ENCODE measurements at places on chromosomes 2 and 18.

GRCh38 chr2:96342085-96342484 lies 6.5 kb downstream of the NCAPH start:
- DNase-seq: no peak

DNA sequence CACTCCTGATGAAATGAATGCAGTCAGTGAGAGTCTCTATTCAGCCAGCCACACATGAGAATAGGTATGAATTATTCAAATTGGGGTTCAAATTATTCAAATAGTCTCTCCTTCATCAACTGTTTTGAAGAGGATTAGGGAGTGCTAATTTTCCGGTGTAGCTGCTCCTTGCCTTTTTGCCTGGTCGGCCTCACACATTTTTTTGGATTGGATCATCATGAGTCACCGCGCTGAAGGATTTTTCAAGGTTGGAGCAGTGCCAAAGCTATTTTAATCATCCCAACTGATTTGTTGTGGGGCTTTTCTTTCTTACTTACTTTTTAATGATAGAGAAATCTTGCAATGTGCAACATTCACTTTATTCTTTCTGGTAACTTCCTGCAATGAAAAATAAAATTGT lies 2.4 kb upstream of the DTNA start:
- no peak for DNase-seq

- no peak for DNase-seq
Measured at GRCh38 chr18:59954241-59954640, 54.4 kb downstream of the PMAIP1 start.

- no peak for DNase-seq
Measured at GRCh38 chr18:22466608-22467395, 49.1 kb upstream of the CTAGE1 start.

GRCh38 chr18:66325251-66325650 lies 278.6 kb downstream of the CDH19 start:
- no peak for DNase-seq

GRCh38 chr2:165147186-165148045 lies 56.4 kb downstream of the SCN3A start:
- no peak for DNase-seq

DNA sequence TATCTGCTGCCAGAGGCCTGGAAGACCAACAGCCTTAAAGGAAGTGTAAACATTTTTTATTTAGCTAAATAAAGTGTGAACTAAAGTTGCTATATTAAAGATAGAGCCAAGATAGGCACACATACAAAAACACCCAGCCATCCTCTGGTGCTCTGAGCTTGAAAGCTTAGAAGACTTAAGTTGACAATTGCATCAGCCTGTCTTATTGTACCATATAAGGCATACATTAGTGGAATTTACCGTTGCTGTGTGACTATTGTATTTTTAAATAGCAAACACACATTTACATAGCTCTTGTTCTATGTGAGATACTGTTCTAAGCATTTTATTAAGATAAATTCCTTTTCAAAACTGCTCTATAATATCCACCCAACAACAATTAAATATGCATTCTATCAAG lies 736.6 kb upstream of the ZEB2 start:
- no peak for DNase-seq

- DNase-seq: no peak
Measured at GRCh38 chr2:26314243-26314642, 31.7 kb upstream of the SELENOI start.

- DNase-seq: no peak
Measured at GRCh38 chr2:3078684-3079083, 298.9 kb downstream of the EIPR1 start.

DNA sequence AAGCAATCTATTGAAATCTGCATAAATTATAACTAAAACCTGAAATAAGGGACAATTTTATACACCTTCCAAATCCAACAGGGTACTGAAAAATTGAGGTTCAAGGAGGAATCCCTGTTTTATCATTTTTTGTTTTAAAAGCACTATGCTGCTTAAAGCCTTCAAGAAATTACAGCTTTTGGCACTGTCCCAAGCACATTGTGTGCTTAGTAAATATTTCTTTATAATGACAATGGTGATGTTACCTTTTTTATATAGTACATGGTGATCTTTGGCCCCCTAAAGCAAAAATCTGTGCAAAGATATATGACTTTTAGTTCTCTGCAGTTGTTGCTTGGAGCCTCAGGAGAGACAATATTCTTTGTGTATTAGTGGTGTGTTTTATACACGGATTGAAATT lies 71.6 kb upstream of the EFEMP1 start:
- DNase-seq: no peak

- DNase-seq: no peak
Measured at GRCh38 chr2:48715042-48715899, 40.3 kb downstream of the LHCGR start.

GRCh38 chr18:63191413-63191812 lies 128.2 kb downstream of the BCL2 start:
- no peak for DNase-seq

DNA sequence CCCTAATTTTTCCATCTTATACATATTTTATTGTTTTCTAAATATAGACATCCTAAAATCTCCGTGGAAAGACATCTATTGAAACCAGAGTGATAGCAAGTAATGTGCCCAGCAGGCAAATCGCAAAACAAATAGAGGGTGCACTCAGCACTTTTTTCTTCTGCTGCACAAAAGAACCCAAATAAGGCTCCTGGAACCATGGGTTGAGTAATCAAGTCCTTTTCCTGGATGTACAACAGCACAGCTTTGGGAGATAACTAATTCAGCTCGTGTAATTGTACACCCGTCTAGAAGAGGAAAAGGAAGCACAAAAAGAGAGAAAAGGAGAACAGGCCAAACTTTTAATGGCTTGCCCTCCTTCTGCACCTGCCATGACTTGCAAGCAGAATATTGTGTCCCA lies 126.9 kb upstream of the TLK1 start:
- no peak for DNase-seq

GRCh38 chr2:193333539-193333938 lies 1138.8 kb upstream of the TMEFF2 start:
- no peak for DNase-seq

DNA sequence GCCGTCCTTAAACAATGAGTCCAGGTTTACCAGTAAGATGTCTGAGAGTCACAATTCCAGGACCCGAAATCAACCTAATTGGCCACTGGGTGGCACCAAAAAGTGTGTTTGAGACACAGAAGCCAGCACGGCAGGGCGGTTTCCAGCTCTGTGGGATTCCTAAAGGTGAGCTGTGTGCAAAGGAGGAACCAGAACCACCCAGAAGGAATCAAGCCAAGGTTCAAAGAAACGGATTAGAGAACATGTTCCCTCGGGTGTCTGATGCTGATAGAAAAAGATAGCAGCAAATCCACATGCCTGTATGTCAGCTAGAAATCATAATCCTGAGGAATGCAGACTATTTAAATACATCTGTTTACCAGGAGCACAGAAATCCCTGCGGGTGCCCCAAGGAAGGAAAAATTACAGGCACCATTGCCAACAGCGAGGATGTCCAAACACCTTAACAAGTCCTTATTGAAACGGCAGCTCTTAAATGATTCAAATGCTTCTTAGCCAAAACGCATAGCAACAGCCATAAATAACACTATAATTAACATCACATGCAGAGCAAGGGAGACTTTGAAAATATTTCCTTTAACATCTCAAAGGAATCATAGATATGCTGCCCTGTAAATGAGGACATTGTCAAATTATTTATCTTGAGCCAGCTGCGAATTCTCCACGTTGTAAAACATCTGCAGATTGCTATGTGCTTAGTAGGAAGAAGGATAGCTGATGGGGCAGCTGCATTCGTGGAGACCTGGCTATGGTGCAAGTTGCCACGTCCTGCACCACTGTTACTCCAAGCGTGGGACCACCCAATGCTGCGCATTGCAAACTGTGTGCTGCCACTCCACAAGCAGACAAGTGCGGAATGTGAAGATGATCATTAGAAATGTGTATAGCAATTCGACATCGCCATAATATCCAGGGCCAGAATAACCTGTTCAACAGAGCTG lies 318.7 kb upstream of the NCKAP5 start:
- DNase-seq: no peak

GRCh38 chr18:9711361-9712129 lies 3.4 kb downstream of the RAB31 start:
- DNase-seq: no peak

- DNase-seq: no peak
Measured at GRCh38 chr2:34029073-34029472, 430.0 kb upstream of the FAM98A start.

DNA sequence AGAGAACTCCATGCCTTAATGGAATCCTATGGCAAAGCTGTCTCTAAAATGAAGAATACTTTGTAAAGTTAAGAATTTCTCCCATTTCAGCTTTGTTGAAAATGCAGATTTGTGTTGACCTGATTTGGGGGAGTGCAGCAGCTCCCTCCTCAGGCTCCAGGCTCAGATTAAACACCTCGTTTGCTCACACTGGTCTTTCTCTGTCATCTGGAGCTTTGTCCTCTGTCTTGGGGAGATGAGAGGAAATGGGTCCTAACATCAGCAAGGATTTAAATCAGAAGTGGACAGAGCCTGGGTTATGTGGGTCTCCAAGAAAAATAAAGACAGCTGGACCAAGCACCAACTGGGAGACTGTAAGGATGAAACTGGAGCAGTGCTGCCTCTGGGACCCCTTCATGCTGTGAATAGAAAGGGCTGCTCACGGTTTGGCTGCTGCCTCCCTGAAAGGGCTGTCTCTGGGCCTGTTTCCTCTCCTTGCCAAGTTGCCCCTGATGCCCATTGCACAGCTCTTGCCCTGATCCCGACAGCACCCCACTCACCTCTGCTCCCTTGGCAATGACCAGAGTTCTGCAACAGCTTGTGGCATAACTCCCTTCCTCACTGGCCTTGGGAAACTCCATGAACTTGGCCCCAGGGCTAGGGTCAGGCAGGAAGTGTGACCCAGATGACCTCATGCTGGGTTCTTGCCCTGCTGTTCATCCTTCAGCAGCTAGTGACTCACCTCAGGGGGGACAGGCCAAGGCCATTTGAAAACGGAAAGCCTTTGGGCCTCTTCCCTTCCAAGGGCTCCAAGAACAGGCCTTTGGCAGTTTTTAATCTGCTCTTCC lies 197.2 kb downstream of the CYP26B1 start:
- no peak for DNase-seq

- no peak for DNase-seq
Measured at GRCh38 chr2:215082446-215082845, 56.0 kb downstream of the ABCA12 start.

- DNase-seq: no peak
Measured at GRCh38 chr2:69043736-69044400, 30.9 kb downstream of the ANTXR1 start.

DNA sequence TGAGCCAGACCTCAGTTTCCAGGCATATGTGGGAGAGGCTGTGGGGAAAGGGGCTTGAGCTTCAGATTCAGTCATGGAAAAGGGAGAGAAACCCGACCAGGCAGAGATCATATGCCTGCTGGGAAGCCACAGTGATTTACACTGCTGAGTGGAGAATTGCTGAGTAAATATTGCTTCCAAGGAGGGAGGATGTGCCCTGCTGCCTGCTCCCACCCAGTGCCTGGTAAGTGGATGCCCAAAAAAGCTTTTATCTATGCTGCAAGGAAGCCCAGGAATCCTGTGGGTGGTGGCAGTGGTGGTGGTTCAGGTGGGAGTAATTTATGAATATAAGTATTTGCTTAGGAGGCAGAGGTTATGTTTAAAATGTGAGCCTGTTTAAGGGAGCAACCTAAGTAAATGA lies 39.5 kb downstream of the INO80C start:
- no peak for DNase-seq

- no peak for DNase-seq
Measured at GRCh38 chr18:23722646-23723045, 33.4 kb downstream of the LAMA3 start.

- no peak for DNase-seq
Measured at GRCh38 chr2:224009605-224010315, 29.3 kb downstream of the SERPINE2 start.

DNA sequence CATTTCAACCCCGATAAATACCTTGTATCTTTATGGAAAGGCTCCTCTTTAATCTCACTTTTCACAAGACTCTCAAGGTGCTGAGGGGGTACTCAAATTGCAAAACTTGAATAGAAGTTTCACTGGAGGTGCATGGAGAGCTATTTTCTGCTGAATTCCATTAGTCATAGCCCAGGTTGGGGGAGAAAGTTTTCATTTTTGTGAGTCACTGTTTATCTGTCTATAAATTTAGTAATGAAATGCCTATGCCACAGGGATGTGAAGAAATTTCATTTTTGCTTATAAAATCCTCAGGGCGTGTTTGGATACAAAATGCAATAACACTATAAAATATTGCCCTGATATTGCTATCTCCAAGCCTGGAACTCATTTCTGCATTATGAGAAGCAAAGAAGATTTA lies 346.3 kb downstream of the LRATD1 start:
- DNase-seq: no peak

DNA sequence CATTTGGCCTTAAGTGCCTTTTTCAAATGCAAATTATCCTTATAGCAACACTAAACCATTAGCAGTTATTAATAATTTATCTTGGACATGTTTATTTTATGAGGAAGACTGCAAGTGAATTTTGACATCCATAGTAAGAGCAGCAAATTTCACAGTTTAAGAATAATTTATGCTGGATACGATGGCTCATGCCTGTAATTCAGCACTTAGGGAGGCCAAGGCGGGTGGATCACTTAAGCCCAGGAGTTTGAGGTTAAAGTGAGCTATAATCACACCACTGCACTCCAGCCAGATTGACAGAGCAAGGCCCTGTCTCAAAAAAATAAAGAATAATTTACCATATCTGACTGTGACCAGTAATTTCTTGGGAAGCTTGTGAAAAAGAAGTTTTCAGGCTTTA lies 286.2 kb downstream of the TMX3 start:
- no peak for DNase-seq

GRCh38 chr2:903223-903900 lies 47.3 kb upstream of the SNTG2 start:
- no peak for DNase-seq

GRCh38 chr2:146523196-146523595 lies 1321.6 kb upstream of the ACVR2A start:
- no peak for DNase-seq

DNA sequence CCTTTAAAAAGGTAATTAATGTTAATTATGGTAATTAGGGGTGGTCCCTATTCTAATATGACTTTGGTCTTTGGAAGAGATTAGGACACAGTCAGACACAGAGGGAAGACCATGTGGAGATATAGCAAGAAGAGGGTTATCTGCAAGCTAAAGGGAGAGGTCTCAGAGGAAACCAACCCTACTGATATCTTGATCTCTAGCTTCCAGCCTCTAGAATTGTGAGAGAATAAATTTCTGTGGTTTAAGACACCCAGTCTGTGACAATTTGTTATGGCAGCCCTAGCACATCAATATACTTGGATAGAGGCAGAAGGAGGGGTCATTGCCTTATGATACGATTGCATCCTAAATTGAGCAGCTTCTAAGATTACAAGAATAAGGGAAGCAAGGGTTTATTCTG lies 21.3 kb upstream of the NT5C1B start:
- DNase-seq: no peak

GRCh38 chr2:7265286-7265685 lies 348.1 kb downstream of the RNF144A start:
- DNase-seq: no peak

GRCh38 chr18:58789876-58790240 lies 74.8 kb upstream of the ZNF532 start:
- DNase-seq: no peak

- no peak for DNase-seq
Measured at GRCh38 chr2:98676742-98677141, 54.2 kb downstream of the MGAT4A start.

- no peak for DNase-seq
Measured at GRCh38 chr2:231785822-231786176, 446 bp upstream of the COPS7B start.

GRCh38 chr18:77157312-77157711 lies 24.7 kb upstream of the MBP start:
- DNase-seq: no peak

- no peak for DNase-seq
Measured at GRCh38 chr2:192254444-192254843, 59.7 kb upstream of the TMEFF2 start.
